ENCODE measurements at places on chromosomes 3 and 15.

DNA sequence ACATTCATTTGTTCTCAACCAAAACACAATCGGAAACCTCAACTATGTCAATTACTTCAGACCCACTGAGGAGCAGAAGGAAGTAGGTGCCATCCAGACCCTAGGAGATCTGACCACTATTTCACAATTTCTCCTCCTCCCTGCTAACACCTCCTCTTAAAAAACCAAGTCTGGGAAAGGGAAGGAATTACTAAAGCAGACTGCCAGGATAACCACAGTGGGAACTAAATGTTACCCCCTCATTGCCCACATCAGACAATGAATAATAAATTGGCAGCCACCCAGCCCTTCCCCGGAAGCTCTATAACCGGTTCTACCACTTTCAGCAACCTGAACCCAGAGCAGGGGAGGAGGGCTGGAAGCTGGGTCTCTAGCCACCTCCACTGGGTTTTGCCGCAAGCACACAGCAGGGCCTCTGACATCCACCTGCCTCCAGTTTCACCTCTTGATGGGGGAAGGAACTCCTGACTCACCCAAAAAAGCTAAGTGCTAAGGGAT, 17.6 kb downstream of the C15orf62 start:
- peak; percentile 87 for DNase-seq

- peak; percentile 41 for DNase-seq
Observed at GRCh38 chr15:47987908-47988532, 132.8 kb upstream of the SLC24A5 start.

DNA sequence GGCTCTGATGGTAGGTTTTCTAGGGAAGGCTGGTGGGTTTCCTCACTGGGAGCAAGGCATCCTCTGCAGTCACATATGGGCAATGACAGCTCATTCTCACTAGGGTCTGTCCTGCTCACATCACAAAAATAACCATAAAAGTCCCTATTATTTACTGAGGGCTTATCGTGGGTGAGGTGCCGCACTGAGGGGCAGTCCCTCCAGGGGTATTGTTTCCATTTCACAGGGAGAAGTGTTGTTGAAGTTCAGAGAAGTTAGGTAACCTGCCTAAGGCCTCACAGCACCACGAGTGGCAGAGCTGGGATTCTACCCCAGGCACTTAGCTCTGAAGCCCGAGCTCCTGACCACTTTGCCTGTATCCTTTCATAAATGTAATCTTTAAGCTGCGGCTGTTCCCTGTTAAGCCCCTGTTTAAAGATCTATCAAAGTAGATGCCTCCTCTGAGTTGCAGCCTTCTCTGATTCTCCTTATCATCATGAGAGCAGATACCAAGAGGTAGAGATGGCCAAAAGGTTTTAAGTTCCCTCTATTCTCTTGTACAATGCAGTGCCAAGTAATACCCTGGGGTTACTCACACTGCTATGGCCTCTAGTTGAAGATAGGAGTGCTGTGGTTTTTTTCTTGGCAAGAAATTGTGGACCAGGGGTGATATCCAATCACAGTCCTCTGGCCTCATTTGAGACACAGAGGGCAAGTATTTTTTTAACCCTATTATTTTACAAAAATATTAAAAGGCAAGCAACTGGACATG, 107.0 kb downstream of the RPLP1 start:
- no peak for DNase-seq

DNA sequence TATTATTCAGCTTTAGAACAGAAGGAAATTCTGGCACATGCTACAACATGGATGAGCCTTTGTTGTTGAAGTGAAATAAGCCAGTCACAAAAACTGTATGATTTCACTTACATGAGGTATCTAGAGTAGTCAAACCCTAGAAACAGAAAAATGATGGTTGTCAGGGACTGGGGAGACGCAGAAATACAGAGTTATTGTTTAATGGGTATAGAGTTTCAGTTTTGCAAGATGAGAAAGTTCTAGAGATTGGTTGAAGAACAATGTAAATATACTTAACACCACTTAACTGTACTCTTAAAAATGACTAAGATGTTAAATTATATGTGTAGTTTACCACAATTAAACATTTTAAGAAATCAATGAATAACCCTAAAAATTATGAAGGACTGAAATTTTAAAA, 15.8 kb downstream of the SPTSSB start:
- DNase-seq = no peak

- no peak for DNase-seq
Observed at GRCh38 chr15:73578026-73578425, 55.2 kb downstream of the NPTN start.

DNA sequence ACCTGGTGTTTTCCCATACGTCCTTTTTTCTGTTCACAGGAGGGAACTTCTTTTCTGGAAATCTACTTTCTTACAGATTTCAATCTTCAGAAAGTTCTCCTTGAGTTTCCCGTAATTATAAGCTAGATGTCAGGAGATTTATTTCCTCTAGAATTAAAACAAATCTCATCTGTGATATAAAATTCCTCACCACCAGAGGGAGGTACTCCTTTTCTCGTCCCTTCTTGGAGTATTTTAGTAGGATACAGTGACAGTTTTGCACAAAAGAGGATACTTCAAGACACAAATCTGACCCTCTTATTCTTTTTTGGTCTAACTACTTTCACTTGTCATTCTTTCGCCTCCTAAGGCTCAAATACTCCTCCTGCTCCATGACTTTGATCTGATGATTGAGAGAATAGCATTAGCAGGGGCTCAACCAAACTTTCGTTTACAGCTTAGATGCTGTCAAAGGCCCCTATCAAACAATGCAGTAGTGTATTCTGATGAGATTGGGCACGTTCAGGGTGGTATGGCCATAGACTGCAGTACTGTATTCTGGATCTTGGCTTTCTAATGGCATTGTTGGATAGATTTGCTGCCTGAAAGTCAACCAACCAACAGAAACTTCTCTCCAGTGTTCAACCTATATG, 38.0 kb downstream of the TMEM41A start:
- no peak for DNase-seq

DNA sequence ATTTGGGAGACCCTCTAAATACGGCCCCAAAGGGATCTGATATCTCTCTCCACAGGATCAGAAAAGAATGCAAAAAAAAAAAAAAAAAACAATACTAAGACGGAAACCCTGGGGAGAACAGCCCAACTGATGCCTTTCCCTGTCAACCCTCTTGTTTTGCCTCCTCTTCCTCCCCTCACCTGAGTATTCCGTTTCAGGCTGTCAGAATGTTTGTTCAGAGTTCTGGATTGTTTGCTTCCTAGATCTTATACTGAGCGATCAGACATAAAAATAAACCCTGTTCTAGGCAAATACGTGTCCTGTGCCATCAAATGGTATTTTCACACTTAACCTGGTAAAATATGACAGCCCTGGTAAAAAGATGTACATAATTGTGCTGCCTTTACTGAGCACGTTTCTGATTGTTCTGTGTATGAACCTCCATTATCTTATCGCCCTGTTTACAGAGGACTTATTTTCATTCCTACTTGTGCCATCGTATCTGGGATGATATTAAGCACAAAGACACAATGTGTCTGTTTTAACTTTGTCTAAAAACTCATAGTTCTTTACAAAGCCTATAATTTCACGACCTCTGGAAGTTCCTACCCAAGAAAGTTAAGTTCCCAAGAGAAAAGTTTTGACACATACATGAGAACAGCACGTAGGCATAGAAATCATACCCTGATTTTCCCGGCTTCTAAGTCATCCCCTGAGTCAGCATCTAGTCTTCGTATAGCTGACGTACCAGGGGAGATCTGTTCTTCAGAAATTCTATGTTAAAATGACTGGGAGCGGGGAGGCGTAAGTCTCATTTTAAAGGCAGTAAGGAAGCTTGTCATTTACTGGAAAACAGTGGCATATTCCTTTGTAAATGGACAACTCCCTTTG, 856 bp downstream of the ZBTB38 start:
- no peak for DNase-seq

DNA sequence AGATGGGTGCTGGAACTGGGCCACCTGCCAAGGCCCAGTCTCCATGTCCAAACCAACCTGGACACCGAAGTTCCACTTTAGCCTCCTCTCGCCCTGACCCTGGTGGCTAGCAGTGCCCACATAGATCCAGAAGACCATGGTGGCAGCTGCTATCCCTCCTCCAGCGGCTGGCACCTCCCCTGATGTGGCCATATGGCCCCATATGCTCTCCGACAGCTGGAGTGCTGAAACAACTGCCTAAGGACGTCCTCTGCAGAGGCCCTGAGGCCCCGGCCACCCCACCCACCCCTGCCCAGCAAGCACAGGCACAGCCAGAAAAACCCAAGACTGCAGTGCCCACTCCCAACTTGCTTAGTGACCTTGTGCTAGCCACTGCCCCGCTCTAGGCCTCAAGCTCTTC, 182.3 kb upstream of the LINGO1 start:
- no peak for DNase-seq

DNA sequence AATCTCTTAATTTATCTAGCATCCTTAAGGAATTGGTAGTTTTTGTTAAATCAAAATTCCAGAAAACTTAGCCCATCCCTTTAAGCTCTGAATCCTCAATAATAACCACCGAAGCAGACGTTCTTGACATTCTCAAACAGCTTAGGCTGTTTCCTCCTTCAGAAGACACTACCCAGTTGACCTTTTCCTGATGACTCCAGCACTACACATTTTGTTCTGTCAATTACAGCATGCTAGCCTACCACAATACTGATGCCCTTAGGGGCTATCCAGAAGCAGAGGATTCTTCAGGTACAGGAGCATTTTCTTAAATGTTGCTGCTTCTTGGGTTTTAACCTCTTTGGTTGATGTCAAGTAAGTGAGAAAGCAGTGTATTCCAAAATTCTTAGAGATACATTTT, 33.4 kb downstream of the ETV5 start:
- DNase-seq = no peak

DNA sequence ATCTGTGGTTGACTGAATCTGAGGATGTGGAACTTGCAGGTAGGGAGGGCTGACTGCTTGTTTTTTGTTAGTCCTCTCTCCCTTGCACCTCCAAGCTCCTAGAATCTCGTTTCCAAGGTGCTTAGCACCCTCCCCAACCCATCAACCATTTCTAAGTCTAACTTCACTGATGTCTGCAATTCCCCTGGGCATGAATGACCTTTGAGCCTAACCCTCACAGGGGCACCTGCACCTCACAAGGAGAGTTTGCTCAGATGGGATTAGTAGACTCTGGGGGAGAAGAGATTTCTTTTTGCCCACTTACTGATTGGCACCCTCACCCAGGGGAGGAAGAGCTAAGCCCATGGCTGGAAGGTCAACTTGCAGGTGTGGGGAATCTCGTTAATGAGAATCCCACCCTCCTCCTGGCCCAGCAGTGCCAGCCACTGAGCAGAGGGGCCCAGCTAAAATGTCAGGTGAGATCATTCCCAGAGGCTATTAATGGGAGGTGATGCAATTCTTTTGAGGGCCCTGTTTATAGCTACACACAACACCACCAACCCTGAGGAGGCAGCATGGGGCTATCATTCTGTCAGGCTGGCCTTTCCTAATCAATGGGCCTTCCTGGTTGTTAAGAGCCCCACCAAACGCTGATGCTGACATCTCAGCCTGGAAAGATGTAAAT, 81.6 kb upstream of the HERC1 start:
- DNase-seq = no peak

DNA sequence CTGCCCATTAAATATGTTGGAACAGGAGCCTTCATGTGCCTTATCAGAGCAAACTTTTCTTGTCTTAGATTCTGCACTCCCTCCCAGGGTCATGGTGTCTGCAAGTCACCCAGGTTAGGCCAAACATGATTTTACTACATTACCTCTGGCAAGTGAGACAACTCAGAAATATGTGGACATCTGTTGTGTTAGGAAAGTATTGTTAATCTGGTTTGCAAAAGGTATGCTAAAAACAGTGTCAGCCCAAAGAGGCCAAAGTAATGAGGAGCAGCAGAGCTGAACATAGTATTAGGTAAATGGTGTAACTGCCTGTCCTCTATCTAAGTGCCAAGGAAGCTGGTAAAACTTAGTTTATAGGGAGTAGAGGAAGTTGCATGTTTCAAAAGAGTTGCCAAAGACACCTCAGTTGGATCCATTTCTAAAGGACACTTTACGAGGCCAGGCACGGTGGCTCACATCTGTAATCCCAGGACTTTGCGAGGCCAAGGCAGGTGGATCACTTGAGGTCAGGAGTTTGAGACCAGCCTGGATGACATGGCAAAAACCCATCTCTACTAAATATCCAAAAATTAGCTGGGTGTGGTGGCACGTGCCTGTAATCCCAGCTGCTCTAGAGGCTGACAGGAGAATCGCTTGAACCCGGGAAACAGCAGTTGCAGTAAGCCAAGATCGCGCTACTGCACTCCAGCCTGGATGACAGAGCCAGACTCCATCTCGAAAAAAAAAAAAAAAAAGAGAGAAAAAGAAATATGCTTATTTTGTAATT, 22.5 kb upstream of the PPIB start:
- no peak for DNase-seq

GRCh38 chr3:13113346-13114330, 40.4 kb upstream of the IQSEC1 start:
- DNase-seq = no peak

GRCh38 chr3:54891540-54891897, 36.3 kb downstream of the LRTM1 start:
- peak; percentile 6 for DNase-seq
